ENCODE measurements at places on chromosomes 6 and 20.
A peak's percentile ranks its signal among the peaks of the same experiment; 100 is the strongest.

DNA sequence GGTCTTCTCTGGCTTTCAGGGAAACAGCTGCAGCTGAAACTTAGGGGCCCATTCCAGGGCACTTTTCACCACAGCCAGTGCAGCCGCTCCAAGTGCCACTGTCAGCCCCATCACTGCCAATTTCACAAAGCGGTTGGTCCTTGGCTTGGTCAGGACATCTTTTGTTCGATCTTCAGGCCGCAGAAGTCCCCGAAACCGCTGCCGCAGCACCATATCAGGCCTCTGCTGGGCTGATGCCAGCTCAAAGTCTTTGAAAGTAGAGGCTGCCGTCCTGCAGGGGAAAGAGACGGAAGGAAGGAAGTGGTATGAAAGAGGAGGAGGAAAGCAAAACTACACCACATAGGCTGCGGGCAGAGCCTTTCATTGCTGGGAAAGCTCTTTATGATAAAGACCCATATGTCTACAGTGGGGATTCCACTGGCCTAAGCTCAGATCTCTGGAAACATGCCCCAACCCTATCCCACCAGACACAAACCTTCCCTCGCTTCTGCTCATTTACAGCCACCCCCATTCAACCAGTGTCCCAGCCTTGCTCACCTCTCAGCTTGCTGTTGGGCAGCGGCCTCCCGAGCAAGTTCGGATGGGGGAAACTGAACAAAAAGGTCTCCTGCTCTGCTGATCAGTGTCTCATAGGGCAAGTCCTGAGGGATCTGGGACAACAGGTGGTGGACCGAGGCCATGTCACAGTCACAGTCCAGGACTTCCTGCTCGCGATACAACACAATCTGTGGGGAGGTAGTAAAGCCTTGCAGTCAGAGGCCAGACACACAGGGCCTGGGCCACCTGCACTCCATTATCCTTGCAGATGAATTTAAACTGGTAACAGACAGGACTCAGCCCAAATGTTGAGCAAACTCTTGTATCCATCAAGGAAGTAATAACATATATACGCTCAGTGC is 23.5 kb downstream of the TBC1D20 start:
- DNase-seq = peak; percentile 56

- DNase-seq = no peak
These were observed 27.4 kb downstream of the MRS2 start for GRCh38 chr6:24430086-24430485.

DNA sequence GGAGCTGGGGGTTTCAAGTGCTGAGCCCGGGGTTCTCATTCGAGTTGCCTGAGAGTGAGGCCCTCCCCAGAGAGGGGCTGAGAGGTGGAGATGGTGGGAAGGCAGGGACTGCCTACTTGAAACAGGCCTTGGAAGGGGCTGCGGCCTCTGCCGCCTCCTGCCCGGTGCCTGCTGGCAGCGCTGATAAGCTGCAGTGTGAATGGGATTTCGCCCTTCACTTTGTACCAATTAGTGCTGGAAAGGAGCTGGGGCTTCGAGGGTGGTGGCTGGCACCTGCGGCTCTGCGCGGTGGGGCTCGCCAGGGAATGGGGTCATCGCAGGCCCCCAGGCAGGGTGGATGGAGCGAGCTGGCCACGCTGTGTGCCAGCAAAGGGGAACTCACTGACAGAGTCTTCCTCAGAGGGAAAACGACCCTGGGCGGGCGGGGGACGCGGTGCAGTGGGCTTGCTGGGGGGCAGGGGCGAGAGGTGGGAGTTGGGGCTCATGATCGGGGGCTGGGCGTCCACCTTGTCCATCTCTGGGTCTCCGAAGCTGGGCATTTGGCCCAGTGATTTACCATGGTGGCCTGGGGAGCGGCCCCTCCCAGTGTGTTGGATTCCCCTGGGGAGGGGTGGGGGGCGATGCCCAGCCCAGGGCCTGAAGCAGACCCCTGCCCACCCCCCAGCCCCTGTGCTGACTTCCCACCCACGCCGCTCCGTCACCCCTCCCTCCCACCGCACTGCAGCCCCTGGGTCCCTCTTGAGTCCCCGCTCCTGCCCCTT is 22.9 kb downstream of the COL20A1 start:
- peak; percentile 11 for DNase-seq

GRCh38 chr20:11173916-11174315 is 500.1 kb upstream of the JAG1 start:
- DNase-seq = no peak

- DNase-seq = no peak
These were observed 61.4 kb downstream of the RFPL4B start for GRCh38 chr6:112408522-112408921.

DNA sequence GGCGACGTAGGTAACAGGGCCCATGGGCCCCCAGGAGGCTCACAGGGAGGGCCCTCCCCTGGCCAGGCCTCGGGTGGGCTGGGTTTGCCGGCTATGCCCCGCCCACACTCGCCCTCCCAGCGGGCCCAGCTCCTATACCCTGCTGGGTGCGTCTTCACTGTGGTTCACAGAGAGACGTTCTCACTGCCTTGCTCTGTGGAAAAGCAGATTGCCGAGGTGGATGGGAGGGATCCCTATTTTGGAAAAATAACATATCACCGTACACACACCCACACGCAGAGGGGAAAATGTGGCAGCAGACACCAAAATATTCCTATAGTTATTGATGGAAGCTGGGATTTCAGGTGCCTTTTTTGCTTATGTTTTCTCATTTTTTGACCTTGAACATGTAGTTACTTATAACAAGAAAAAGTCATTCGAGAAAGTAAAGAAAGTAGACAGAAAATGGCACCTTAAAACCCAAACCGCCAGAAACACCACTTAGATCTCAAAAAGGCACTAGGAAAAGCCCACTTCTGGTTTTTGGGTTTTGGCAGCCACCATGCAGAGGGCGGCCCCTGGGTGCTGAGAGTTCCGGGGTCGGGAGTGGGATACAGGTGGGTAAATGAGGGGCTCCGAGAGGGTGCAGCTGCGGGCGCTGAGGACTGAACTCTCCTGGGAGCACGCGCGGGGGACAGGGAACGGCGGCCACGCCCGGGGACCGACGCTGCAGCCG is 49.4 kb downstream of the TMEM242 start:
- DNase-seq = peak; percentile 78

GRCh38 chr6:4224067-4224978 is 88.9 kb upstream of the ECI2 start:
- DNase-seq = no peak

- DNase-seq = no peak
These were observed 33.0 kb upstream of the HFE start for GRCh38 chr6:26053992-26054780.

DNA sequence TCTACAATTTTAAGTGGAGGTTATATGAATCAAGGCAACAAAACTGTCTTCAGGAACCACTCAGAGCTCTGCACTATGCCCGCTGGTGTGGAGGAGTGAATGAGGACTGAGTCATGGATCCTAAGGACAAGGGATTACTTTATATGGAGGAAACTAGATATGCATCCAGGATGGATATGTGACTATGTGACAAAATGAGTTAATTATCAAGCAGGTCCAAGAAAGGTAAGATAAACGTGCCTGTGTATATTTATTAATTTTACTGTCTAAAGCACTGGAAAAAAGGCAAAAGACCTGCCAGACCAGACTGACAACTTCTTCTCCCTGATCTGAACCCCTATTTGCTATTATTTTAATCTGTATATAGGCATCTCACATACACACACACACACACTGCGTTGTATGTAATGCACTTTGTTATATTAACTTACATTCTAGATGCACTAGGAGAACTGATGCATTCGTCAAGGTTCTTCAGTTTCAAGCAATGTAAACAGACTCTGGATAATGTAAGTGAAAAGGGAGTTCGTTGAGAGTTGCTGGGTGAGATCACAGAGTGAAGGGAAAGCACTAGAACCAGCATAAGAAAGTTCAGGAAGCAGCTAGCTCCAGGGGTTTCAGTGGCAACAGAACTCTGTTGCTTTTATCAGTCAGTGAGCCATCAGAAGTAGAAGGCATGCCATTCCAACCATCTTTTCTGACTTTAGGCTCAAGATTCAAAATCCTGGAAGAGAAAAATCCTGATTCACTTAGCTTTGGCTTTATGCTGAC is 26.4 kb upstream of the ADGRG6 start:
- no peak for DNase-seq

DNA sequence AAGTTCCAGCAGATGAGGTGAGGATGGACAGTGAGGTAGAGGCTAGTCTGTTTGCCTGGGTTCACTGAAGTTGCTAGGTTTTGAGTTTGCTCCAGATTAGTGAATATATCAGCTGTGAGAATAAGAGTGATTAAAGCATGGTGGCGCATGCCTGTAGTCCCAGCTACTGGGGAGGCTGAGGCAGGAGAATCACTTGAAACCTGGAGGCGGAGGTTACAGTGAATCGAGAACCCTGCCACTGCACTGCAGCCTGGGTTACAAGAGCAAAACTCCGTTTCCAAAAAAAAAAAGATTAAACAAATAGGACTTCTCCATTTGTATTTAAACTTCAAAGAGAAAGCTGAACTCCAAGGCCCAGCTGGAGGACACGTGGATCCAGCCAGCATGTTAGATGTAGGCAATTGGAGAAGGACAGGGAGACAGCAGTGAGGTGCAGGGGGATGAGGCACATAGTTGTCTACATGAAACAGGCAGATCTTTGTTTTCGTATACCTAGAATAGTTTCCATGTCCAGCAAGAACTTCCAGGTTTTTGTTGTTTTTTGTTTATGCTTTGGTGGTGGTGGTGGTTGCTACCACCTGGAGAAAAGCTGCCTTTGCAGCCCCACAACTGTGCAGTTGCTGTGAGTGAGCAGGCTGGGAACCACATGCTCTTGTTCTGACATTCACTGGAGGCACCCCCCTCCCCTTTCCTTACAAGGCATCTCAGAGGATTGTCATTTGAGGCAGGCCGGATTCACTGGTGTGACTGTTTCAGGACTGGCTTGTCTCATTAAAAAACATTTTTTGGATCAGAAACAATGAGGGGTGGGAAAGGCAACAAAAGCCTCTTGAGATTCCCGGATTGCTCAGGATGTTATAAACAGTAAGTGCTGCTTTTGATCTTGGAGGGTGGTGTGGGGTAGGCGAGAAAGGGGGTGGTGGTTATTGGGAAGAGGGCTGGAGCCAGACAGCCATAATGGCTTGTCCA is 72.3 kb downstream of the JARID2 start:
- no peak for DNase-seq

DNA sequence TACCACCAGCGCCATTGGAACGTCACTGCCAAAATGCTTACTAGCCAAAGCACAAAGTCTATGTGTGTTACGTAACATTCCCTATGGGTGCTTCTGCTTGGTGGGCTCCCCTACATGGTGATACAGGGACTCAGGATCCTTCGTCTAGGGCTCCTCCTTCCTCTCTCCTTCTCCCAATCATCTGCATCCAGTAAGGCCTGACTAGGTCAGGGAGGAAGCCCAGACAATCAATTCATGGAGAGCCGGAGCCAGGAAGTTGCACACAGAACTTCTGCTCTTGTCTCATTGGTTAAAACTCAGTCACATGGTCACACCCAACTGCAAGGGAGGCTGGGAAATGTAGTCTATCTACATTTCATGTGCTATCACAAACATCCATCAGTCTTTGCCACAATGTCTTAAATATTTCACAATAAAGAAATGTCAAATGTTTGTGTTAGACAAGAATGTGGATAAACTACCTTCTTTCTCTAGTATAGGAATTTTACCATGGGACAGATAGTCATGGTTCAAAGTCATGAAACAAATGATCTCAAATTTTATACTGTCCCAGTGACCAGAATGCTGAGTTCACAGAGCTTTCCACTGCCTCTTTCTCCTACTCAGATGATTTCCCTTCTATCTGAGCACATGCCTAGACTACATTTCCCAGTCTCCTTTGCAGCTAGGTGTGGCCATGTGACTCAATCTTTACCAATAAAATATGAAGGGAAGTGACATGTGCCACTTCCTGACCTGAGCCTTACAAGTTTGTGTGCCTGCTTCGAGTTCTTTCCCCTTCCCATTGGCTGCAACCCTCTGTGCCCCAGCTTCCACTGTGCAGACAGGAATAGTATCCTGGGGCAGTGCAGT is 9.3 kb upstream of the KCNK15 start:
- no peak for DNase-seq

DNA sequence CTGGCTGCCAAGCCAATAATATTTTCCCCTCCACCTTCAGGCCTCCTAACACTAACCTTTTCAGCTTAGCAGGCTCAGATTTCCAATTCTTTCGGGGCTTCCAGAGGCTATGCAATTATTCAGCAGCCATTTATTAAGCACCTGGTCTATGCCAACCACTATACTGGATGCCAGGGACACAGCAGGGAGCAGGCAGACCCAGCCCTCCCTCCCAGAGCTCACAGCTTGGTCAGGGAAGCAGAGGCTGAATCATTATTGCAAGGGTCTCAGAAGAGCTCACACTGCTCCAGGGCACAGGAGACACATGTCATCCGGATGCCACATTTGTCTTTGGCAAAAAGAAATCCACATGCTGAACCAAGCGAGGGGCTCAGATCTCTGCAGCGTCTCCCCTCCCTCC is 1.3 kb downstream of the BPIFB1 start:
- no peak for DNase-seq

DNA sequence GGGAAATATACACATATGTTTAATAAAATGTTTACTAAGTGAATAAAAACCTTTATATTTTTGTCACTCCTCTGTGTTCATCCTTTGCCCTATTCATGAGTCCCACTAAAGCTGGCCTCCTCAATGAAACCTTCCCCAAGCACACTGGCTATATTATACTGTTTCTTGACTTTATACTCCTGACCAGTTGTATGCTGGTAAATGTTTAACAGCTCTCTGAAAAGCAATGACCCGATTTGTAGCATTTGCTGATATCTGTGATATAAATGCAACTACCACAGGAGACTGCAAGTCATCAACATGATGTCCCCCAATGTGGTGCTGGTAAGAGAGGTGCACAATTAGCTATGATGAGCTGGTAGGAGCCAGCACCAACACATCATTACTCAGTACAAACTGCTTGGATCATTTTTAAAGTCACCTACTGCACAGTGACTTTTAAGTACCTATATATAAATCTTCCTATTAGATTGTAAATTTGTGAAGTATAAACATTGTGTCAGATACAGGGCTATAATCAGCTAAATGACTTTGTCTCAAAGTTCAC is 64.6 kb upstream of the MCM9 start:
- no peak for DNase-seq

DNA sequence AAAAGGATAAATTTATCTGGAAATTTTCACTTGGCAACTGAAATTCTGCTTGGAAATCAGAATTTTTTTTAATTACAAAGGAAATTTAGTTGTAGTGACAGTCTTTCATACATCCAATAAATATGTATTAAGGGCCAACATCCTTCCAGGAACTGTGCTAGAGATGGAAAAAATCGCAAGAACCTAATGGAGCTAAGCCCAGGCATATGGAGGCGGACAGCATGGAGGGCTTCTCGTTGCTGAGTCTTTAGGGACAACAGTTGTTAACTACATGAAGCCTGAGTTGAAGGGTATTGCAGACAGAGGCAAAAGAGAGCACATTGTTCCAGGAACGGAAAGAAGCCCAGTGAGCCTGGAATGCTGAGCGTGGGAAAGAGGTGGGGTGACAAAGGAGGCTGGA is 208.9 kb downstream of the IBTK start:
- DNase-seq = no peak

DNA sequence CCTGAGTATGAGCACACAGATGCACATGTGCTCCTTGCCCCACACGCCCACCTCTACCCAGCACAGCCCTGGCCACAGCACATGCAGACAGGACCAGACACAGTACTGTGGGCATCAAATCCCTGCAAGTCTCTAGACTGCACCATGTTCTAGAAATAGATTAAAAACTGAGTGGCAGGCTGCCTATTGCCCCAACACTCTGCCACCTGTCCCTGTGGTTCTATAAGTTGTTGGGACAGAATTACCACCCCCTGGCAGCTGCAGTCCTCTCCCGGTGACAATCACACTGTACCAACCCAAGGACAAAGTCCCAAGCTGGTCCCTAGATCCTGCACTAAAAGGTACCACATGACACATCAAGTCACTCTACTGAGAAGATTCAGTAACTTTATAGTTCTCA is 70.2 kb downstream of the B3GAT2 start:
- DNase-seq = no peak

- DNase-seq = no peak
These were observed 72.5 kb downstream of the PDSS2 start for GRCh38 chr6:107386904-107387303.
